Brain microvascular endothelial cell (primary cell): ENCODE measurements at places on chromosomes 3 and 15.

- DNase-seq: peak; percentile 85
Observed at GRCh38 chr15:85592148-85592547, 202.6 kb downstream of the KLHL25 start.

GRCh38 chr3:179473565-179473964 lies 22.3 kb upstream of the GNB4 start:
- DNase-seq: no peak

DNA sequence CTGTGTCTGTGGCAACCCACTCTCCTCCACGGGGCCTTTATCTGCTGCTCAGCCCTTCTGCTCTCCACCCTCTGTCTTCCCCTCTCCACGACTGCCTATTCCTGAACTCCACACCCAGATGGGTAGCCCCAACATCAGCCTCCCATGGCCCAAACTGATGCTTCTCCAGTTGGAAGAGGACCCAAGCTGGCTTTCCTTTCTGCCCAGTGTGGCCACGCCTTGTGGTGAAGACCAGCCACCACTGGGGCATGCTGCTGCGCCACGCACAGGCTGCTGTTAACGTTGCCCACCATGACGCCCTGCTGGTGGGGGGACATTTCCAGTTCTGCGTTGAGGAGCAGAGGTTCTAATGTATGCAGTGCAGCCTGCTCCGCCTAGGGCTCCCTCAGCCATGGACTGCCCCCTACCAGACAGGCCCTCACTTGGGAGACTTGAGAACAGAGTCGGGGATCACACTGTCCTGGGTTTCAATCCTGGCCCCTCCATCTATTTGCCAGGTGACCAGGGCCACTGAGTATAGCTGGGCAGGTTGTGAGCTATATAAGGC lies 26.9 kb downstream of the CFAP100 start:
- no peak for DNase-seq

GRCh38 chr15:50973605-50974004 lies 65.1 kb downstream of the AP4E1 start:
- no peak for DNase-seq

GRCh38 chr3:42665050-42665878 lies 11.8 kb downstream of the ZBTB47 start:
- no peak for DNase-seq

GRCh38 chr3:14586611-14587010 lies 46.5 kb upstream of the GRIP2 start:
- DNase-seq: no peak

DNA sequence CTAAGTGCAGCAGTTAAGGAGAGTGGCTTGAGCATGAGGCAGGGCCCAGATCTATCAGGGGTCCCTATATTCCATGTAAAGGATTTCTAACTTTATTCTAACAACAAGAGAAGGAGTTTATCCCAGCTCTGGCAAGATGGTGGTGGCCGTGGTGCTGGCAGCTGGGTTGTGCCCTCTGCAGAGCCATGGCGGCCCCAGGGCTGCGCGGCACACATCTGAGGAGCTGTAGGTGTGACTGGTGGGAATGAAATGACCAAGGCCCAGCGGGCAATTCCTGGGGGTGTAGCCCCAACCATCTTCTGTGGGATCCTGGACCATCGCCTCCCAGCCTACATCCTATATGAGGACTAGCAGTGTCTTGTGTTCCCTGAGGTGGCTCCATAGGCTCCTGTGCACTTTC lies 263.5 kb downstream of the CNTN4 start:
- no peak for DNase-seq

- no peak for DNase-seq
Observed at GRCh38 chr3:46881596-46882376, 4.3 kb downstream of the PTH1R start.

GRCh38 chr3:5214352-5214751 lies 26.8 kb downstream of the EDEM1 start:
- no peak for DNase-seq

- no peak for DNase-seq
Observed at GRCh38 chr3:49359623-49360022, 1.5 kb upstream of the GPX1 start.

- no peak for DNase-seq
Observed at GRCh38 chr3:72165317-72165716, 380.4 kb upstream of the PROK2 start.

DNA sequence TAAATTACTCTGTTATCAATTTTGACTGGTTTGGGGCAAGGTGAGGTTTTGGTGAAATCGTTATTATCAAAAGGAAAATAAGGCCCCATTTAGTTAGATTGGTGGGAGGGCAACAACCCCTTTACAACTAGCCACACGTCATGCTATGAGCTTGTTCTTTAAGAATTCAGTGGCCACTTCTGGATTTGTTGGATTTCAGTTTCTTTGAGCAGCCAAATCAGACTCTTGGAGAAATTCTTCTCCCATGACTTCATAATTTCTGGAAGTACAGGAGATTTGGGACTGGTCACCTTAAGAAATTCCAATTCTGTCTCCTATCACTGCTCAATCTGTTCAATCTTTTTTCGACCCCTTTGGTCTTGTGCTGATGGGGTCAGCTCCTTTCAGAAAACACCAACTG lies 14.8 kb upstream of the WNT5A start:
- DNase-seq: no peak

DNA sequence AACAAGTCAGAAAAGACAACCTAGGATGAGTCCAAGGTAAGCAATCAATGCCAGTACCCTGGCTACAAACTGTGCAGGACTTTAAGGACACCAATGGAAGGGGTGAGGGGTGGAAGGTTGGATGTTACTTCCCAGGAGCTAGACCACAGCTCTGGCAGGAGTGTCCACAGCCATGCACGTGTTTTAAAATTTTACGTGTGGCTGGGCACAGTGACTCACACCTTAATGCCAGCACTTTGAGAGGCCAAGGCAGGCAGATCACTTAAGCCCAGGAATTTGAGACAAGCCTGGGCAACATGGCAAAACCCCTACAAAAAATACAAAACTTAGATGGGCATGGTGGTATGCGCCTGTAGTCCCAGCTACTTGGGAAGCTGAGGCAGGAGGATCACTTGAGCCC lies 14.7 kb upstream of the HDC start:
- DNase-seq: no peak

DNA sequence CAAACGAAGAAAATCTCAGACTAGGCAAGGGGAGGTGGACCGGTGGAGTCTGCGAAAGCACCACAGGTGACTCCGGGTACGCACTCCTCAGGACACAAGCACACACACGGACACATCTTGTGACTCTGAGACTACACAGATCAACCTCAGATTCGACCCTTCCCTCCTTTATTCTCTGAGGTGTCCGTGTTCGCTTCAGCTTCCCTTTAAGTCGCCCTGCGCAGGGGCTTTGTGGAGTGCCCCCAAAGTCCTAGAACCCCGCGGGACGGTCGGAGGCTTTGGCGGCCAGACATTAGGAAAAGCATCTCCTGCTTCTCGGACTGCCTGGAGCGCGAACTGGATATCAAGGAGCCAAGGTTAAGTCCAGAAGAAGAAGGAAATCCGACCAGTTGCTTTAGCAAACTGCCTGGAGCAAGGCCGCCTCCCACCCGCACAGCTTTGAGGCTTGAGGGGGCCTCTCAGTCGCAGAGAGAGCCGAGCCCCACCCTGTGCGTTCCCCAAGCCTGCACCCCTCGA lies 730 bp downstream of the DGKG start:
- no peak for DNase-seq

DNA sequence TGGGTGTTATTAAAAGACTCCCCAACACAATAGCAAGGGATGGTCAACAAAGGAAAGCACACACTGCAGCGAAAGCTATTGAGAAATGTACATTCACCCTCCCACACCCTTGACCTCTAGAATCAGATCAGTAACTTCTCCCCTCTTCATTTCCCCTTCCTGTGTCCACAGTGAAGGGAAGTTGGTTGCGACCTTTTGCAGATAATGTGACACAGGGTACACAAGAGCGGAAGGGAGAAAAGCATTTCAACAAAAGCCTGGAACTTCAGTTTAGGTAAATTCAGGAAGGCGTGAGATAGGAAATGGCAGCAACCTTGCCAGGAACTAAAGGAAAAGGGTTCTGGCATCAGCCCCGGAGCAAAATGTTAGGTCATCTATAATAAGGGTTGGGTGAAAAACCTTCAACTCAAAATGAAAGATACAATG lies 899.8 kb downstream of the MCTP2 start:
- no peak for DNase-seq

- DNase-seq: peak; percentile 8
Observed at GRCh38 chr3:54837964-54838363, 89.9 kb downstream of the LRTM1 start.

DNA sequence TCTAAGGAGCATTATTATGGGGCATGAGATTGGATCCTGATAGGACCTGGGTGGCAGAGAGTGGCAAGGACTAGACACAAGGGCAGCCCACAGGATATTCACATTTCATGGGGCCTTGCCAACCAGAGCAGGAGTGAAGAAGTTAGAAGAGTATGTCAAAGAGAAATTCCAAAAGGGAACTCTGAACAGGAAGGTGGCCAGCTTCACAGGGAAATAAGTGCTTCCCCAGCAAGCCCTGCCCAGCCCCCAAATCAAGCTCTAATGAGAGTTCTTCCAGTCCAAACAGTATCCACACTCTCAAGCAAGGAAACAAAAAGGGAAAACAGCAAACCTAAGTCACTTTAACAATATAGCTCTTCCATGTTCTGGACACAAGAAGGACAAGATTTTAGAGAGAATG lies 130.2 kb upstream of the COL8A1 start:
- DNase-seq: no peak

DNA sequence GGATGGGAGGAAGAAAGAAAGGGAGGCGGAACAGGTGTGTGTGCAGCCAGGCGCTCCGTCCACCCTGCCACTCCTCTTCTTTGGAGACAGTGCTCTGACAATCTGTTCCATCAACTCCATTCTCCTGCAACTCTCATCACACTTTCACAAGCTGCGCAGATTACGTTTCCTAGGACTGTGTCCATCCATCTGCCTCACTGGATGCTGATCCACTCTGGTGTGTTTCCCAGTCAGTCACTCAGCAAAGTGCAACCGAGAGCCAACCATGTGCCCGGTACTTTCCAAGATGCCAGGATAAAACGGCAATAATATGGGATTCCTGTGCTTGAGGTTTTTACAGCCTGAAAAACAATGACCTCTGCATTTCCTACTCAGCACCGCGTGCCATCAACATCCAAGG lies 59.6 kb downstream of the SLC12A8 start:
- no peak for DNase-seq

DNA sequence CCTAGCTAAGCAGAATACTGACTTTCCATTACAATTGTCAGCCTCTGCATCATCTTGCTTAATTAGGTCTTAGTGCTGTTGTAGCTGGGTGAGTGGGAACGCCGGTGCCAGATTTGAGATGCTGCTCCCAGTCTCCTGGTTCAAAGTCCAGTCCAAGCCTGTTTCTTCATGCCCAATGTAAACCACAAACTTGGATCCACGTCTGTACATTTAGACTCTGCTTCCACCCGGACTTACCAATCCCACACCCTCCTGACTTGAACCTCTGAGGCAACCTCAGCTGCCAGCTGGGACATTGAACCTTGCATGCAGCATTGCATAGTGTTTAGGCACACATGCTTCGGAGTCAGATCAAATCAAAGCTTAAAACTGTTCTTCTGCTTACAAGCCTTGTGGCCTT lies 43.0 kb downstream of the BCL2L10 start:
- no peak for DNase-seq

DNA sequence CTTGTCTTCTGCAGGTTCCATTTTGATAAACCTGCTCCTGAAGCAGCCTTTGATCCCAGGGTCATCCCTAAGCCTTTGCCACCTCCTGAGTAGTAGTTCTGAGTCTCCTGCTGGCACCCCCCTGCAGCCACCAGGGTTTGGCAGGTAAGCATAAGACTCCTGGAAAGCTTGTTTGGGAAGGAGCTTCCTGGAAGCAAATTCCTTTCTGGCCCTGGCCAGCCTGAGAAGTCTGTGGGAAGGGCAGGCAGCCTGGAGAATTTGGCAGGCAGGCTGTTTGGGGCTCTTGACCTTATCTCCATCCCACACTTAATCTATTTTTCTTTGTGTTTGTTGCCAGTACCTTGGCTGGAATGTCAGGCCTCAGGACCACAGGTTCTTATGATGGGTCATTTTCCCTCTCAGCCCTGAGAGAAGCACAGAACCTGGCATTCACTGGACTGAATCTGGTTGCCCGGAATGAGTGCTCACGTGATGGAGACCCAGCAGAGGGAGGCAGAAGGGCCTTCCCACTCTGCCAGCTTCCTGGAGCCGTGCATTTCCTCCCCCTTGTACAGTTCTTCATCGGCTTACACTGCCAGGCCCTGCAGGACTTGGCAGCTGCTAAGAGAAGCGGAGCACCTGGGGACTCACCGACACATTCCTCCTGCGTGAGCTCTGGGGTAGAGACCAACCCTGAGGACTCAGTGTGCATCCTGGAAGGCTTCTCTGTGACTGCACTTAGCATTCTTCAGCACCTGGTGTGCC lies 13.4 kb downstream of the ATRIP start:
- no peak for DNase-seq

- no peak for DNase-seq
Observed at GRCh38 chr3:160771811-160772459, 15.9 kb downstream of the PPM1L start.

DNA sequence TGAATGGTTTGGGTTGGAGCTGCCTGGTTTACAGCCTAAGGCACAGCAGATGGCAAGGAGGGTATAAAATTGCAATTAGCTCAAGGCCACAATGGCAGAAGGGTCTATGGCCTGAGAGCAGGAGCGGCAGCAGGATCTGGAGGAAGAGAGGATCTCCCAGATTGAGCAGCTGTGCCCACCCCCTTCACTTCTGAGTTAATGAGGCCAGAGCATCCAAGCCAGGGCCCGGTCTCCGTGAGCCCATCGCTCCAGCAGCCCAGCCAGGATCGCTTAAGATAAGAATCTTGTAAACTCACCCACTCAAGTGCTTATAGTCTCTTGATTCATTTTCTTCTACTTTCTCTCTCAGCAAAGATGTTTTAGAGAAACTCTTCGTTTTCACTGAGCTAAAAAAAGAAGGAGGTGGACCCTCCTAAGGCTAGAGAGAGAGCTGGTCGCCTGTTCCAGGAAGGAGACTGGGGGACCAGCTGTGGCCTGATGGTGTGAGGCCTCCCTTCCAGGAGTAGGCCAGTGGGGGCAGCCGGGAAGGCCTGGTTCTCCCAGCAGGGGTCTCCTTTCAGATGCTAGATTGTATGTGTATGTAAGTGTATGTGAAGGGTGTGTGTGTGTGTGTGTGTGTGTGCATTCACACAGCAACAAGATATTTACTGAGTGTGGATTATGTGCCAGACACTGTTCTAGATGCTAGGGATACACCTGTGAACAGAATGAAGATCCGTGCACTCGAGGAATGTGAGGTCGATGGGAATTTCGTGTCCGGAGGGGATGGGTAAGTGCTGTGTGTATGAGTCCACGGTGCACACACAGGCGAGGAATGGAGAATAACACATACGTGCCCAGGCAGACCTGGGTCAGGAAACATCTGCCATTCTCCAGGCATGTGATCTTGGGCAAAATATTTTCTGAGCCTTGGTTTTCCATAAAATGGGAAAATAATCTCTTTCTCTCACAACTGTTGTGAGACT lies 18.6 kb downstream of the MAGEF1 start:
- no peak for DNase-seq

DNA sequence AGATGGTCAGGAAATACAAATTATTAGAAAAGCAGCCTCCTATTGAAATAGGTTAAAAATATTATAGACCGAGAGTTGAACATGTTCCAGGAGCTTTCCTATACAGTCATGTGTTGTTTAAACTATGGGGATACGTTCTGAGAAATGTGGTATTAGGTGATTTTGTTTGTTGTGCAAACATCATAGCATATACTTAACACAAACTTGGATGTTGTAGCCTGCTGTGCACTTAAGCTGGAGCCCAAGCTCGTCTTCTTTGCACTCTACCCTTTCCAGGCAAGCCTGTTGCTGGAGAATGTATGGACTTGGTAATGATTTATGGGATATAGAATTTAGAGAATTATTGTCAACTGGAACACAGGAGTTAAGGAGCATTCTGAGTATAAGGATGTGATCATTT lies 140.2 kb downstream of the AKAP13 start:
- no peak for DNase-seq

- DNase-seq: no peak
Observed at GRCh38 chr3:29514170-29514569, 233.3 kb downstream of the RBMS3 start.
